Amniotic stem cell (primary cell): ENCODE measurements at places on chromosomes 11 and 22.

DNA sequence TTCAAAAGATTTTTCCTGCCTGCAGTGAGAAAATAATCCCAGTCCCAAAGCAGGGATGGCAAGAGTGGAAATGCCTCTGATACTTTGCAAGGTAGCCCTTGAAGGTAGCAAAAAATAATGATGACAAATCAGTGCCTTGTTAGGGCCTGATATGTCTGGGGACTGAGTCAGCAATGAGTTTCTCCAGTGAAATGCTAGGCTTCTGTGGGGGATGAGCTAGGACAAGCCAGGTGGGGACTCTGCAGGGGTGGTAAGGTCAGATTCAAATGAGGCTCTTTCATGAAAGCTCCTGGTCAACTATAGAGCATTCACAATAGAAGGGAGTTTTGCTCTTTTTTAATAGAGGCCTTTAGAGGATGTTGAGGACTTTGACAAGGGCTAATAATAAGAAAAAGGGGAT is 77.7 kb downstream of the ME3 start:
- no peak for DNase-seq

- no peak for DNase-seq
Observed at GRCh38 chr11:126217491-126217890, 5.9 kb downstream of the FAM118B start.

GRCh38 chr11:63504933-63505586 is 824 bp upstream of the LGALS12 start:
- DNase-seq = no peak

- DNase-seq = no peak
Observed at GRCh38 chr22:36295247-36295646, 42.3 kb downstream of the APOL1 start.

DNA sequence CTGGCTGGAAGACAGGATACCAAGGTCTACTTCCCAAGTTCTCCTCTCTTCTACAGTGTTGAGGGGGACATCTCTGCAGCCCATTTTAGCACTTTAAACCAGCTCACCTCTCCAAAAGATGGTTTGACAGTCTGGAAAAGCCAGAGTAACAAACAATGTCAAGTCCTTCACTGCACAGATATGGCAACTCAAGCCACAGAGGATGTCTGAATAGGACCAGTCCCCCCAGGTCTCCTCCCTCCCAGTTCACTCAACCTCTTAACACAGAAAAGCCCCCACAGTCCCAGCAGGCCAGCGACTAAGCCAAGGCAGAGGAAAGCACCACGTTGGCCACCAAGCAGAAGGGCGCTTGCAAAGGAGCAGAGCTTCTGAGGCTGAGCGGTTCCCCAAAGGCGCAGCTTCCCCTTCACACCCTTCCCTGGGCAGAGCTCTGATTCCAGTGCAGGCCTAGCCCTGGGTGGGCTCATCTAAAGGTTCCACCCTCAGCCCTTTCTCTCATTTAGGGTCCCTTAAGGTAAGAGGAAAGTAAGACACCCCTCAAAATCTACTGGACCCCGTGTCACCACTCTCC is 62.7 kb downstream of the PAK1 start:
- DNase-seq = no peak

- DNase-seq = no peak
Observed at GRCh38 chr22:35601013-35601580, 16.0 kb downstream of the MB start.

DNA sequence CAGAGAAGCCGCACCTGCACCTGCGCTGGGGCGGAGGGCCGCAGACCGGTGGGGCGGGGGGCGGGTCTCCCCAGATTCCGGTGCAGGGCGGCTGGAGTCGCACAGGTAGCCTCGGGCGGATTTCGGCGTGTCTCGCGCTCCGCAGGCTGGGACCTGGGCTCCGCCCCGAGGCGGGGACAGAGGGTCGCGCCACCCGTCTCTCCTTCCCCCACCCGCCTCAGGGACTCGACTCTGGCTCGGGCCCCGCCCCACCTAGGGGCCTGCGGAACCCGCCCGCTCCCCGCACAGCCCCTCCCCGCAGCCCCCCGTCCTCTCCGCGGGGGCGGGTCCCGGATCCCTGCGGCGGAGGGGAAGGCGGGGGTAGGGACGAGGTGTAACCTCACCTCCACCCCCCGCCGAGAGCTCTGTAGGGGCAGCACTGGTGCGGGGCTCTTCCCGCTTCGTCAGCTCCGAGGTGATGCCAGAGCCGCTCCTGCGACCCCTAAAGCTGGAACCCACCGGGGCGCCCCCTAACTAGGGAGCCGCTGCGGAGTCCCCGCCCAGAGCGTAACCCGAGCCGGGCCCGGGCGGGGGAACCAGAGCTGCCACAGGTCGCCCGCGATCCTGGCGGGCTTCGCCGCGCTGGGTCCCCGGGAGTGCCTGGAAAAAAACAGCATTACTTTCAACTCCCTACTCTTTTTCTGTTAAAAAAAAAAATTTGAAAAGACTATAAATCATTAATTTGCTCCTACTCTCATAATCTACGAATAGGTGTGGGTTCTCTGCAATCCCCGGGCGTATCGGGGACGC is at the start of gene SLC29A2:
Gene SLC29A2, minus strand, starts transcription at position 134 of the 789 bp plus-strand sequence. CDS start 169 bp downstream, outside the sequence.
- no peak for DNase-seq

GRCh38 chr22:50357756-50358155 is 14.6 kb downstream of the PPP6R2 start:
- DNase-seq = no peak

- DNase-seq = no peak
Observed at GRCh38 chr11:64165481-64165841, 452 bp downstream of the MACROD1 start.

DNA sequence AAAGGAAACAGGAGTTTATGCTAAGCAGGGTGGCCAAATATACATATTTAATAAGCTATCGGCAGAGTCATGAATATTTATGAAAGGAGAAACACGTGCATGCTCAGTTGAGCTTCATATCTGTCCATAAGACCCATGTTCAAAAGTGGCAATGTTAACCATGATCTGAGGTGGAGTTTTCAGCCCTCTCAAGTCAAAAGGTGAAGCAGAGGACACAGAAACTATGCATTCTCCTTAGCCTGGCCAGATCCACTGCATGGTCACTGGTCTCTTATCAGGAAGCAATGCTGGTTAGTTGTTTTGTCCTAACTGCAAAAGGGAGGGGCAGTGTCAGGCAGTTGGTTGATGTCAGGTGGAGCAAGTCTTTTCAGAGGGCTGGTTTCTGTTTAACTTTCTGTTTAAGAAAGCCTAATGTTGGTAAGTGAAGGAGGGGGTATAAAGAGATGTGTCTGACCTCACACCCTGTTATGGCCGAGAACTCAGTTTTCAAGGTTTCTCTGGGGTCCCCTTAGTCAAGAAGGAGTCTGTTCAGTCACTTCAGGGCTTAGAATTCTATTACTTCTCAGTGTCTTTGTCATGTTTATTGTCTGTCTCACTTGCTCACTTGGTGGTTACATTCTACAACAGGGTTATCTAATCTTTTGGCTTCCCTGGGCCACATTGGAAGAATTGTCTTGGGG is 5.5 kb upstream of the SELENOH start:
- no peak for DNase-seq

DNA sequence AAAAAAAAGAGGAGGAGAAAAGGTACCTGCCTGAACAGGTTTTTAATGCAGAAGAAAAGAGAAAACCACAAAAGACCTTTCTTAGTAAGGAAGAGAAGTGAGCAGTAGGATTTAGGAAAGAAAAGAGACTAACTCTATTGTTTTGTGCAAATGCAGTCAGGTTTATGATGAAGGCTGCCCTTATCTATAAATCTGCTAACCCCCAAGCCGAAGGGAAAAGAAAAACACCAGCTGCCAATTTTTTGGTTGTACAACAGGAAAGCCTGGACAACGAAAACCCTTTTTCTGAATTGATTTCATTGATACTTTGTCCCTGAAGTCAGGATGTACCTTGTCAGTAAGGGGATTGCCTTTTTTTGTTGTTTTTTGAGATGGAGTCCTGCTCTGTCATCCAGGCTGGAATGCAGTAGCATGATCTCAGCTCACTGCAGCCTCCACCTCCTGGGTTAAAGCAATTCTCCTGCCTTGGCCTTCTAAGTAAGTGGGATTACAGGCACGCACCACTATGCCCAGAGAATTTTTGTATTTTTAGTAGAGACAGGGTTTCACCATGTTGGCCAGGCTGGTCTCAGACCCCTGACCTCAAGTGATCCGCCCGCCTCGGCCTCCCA is 21.2 kb downstream of the POLD4 start:
- DNase-seq = no peak

DNA sequence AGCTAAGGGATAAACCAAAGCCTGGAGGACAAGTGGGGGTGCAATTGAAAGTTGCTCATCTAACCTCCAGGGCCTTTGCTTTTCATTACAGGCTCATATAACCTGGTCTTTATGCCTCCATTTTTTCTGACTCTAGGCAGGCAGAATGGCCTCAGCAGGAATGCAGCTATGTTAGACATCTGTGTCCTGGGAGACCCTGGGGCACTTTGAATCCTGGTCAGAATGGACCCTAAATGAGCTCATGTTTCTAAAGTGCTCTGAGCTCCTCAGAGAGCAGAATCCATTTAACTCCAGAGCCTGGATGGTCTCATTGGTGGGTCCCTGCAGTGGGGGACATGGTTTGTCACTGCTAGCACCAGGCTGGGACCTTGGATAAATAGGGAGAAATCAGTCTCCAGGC is 177.3 kb downstream of the KIRREL3 start:
- DNase-seq = no peak

GRCh38 chr11:118639899-118640298 is 32.5 kb downstream of the PHLDB1 start:
- DNase-seq = no peak

DNA sequence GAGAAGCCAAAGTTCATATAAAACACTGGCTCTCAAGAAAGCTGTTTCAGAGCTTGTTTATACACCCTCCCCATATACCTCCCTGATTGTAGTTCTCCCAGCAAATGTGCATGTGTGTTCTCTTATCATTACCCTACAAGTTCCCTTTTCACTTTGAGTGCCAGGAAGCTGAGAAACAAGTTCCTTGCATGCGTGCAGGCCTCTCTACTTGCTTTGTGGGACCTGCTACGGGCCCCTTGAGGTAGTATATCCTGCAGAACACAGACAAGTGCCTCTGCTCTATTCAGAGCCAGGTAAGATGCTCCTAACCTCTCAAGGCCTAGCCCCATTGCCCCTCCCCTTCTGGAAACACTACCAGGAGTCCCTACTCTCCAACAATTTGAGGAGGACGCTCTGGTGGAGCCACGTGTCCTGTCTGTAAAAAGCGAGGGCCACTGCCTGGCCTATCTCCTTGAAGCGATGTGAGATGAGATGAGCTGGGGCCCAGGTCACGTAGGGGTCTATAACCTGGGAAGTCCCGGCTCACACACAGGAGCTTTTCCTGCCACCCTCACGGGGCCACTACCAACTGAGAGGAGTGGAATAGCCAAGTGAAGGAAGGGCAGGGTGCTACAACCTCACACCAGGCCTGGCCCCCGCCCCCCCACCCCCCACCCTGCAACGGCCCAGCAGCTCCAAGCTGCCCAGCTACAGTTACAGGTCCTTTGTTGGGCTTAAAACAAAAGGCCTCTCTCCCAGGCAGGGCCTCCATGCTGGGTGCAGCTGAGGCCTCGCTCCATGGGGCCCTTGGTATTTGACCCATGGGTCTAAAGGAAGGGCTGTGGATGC is 2.6 kb upstream of the ATP5MGL start:
- DNase-seq = no peak

- DNase-seq = no peak
Observed at GRCh38 chr11:96013461-96014213, 89.7 kb upstream of the MTMR2 start.

DNA sequence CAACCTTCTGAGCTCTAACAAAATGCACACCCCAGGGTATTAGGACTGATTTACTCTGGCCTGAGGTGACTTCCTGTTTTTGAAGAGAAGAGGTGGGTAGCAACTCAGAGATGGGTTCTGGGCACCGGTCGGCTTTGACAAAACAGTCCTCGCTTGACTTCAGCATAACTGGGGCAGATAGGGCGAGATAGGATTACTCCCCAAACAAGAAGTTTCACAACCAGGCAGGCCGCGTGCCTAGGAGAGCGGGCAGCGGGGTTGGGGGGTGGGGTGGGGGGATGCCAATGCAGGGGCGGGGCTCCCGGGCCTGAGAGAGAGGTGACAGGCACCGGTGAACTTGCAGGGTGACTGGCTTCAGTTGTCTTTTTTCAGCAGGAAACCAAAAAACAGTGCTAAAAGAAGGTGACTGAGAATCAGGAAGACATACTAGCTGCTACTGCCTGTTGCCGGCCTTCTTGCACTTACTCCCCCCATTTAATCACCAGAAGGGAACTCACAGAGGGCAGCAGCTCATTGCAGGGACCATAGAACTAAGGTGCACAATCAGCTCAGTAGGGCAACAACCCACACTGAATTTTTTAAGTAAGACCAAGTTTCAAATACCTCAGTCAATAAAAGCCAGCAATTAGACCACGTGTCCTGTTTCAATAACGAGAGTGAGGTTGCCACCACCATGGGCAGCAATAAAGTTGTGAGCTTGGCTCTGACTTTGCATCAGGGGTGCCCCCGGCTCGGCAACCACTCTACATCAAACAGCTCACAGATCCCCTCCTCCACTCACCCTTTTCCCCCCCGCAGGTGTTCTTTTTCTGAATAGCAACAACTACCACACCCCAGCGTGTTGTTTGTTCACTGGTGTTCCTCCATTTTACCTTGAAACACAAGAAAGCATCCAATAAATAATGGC is 37.2 kb upstream of the ETS1 start:
- no peak for DNase-seq

DNA sequence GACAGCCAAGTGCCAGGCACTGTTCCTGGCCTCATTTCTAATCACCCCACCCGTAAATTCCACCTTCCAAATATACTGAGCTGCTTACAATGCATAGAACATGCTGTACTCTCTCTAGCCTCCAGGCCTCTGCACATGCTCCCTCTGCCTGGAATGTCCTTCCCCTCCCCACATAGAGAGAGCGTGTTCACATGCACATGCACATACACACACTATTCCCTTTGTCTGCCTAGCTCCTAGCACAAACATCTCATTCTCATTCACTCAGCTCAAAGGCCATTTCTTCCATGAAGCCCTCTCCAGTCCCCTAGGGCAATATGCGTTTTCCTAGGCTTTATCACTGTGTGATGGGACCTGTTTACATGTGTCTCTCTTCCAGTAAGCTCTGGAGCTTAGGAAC is 144.6 kb downstream of the WT1 start:
- no peak for DNase-seq

DNA sequence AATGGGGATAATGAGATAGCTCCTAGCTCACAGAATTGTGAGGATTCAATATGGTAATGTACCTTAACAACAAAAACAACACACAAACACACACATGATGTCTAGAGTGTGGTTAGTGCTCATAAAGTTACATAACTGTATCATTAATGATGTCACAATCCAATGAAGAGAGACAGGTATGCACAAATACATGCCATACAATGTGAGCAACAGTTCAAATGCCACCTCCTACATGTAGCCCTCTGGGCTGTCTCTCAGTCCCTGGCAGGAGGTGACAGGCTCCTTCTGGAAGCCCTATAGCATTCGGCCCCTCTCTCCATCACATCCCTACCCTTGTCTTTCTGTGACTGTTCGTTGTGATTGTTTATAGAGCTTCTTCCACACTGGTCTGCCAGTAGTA is 8.3 kb upstream of the MICALL1 start:
- DNase-seq = no peak
